Vagina (tissue), 2 donors: ENCODE measurements at places on chromosomes 1 and 21.

DNA sequence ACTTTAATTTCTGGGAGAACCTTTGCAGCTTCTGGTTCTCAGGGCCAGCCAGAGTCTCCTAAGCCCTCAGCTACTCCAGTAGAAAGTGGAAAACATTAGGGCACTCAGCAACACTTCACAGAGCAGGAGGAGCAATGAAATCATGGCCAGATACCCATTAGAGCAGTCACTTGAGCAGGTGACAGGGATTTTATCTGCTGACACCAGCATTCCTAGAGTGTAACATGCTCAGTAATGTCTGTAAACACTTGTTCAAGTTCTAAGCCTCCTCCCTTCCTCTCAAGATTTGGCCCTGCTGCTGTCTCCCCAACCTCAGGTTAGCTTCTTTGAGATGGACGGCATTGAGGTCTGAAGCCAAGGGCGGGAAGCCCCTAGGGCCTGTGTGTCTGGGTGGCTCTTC is 218.0 kb downstream of the GRIK3 start:
- no peak for DNase-seq

DNA sequence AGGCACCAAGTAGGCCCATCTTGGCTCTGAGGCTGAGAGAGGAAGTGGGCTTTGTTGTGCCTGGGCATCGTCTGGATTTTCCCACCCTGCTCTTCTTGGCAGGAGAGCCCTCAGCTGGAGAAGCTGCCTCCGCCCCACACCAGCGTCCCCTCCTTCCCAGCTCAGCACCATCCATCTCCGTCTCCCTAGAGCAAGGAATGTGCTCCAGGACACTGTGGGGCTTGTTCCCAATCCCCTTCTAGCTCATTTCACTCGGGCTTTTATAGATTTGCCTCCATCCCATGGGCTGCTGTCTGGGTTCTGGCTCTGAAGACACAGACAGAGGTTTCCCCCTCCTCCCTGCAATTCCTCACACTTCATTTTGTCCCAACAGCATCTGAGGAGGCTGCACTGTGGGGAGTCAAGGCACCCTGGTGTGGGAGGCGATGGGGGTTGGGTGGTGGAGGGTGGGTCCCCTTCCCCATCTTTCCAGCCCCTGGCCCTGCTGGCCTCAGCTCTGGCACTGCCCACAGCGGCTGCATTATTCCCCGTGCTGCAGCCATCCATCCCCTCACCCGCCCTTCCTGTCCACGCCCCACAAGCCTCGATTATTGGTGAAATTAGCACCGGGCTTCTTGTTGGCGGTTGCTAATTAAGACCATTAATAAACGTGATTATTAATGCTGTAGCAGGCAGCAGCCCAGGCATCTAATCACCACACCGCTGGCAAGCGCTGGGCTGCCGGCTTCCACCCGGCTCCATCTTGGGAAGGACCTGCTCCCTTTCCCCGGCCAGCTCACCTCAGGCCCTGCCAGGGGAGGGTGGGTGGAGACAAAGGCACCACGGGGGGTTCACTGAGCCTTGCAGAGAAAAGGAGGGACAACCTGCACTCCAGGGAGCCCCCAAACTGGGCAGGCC is 21.7 kb downstream of the RHBG start:
- no peak for DNase-seq

DNA sequence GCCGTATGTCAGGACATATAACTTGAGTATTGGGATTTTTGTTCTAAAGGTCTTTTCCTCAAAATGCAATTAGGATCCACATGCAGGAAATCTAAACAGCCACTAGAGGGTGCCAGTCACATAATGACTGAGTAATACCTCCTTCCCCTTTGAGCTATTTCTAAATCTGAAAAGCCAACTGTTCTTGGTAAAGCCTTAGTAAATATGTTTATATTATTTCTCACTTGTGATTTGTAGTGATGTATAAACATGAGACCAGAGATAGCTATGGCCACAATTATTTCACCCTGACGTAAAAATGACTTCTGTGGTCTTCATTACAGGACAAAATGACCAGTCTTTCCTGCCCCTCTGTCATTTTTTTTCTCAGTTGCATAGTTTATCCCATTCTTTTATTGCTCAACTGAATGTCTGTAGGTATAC is 41.0 kb upstream of the DR1 start:
- DNase-seq, result no peak

GRCh38 chr1:79190074-79190473 is 183.5 kb upstream of the ADGRL4 start:
- DNase-seq, result no peak

GRCh38 chr1:51415963-51416362 is 85.6 kb upstream of the TTC39A start:
- no peak for DNase-seq

- no peak for DNase-seq
Observed at GRCh38 chr1:170471398-170472053, 60.4 kb upstream of the GORAB start.

DNA sequence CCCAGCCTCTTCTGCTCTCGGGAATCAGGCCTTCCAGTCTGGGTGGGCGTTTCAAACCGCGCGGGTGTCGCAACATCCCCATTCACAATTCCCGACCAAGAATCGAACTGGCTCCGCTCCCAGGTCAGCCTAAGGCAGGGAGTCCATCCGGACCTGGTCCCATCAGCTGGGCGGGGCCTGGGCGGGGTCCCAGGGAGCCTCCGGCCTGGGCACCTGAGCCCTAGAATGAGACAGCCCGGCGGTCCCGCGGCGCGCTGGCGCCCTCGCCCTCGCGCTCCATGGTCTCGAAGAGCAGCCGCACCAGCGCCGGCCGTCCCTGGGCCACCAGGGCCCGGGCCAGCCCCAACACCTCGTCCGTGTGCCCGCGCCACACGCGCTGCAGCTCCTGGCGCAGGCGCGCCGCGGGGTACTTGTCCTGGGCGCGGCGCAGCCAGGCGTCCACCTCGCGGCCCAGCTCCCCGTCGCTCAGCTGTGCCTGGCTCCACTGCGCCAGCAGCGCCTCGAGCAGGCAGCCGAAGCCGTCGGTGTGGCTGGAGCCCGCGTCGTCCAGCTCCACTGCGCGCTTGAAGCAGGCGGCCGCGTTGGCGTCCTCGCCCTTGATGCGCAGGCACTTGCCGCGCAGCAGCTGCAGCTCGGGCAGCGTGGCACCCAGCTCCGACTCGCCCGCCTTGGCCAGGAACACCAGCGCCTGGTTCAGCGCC is 16.9 kb upstream of the PARS2 start:
- no peak for DNase-seq

- no peak for DNase-seq
Observed at GRCh38 chr1:45141247-45142003, 65.0 kb downstream of the ZSWIM5 start.

DNA sequence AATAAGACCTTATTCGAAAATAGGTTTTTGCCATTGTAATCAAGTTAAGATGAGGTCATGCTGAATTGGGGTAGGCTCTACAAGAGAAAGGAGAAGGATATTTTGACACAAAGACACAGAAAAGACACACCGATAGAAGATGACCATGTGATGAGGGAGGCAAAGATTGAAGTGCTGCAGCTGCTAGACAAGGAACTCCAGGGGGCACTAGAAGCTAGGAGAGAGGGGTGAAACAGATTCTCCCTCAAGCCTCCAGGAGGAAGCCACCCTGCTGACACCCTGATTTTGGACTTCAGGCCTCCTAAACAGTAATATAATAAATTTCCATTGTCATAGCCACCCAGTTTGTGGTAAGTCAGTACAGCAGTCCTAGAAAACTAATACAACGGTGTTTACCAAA is 506.8 kb upstream of the CAMK1G start:
- DNase-seq, result no peak
